ENCODE measurements at places on chromosomes 2 and 18.

DNA sequence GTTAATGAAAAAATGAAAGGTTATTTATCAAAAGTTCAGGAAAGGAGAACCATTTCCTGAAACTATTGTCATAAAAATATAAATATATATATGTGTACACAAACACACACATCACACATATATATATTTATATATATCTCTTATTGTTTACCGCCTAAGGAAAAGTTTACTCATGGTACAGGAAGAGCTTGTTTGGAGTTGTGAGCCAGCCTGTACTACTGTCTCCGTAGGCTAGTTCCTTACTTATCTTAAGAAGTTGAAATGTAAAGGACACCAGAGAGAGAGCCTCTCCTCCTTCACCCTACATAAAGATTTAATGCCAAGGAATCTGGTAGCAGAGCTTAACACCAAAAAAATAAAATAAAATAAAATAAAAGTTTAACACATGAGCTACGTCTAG is 19.6 kb downstream of the DSC1 start:
- DNase-seq, result no peak

DNA sequence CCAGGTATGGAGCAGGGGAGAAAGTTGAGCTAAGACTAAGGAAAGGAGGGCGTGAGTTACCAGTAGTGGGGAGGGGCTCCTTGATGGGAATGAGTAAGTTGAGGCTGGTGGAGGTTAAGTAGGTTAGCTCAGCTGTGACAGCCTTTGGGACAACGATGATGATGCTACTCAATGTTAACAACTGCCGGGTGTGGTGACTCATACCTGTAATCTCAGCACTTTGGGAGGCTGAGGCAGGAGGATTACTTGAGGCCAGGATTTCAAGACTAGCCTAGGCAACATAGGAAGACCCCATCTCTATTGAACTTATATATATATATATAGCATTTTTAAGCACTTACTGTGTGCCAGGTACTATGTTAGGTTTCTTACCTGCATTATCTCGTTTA is 48.4 kb downstream of the HK2 start:
- DNase-seq, result no peak

GRCh38 chr2:96604104-96604503 is 34.0 kb downstream of the KANSL3 start:
- no peak for DNase-seq

DNA sequence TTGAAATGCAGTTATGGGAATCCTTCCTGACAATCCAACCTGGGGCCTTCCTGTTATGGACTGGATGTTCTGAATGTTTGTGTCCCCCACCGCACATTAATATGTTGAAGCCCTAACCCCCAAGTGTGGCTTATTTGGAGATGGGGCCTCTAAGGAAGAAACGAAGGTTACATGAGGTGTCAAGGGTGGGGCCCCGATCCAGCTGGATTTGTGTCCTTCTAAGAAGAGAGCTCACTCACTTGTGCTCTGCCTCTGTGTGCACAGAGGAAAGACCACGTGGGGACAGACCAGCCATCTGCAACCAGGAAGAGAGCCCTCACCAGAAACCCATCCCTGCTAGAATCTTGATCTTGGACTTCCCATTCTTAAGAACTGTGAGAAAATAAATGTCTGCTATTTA is 44.4 kb downstream of the MAP3K19 start:
- DNase-seq, result no peak

GRCh38 chr2:182391443-182391842 is 35.4 kb downstream of the PDE1A start:
- no peak for DNase-seq
